ENCODE measurements at places on chromosomes 4 and X.

DNA sequence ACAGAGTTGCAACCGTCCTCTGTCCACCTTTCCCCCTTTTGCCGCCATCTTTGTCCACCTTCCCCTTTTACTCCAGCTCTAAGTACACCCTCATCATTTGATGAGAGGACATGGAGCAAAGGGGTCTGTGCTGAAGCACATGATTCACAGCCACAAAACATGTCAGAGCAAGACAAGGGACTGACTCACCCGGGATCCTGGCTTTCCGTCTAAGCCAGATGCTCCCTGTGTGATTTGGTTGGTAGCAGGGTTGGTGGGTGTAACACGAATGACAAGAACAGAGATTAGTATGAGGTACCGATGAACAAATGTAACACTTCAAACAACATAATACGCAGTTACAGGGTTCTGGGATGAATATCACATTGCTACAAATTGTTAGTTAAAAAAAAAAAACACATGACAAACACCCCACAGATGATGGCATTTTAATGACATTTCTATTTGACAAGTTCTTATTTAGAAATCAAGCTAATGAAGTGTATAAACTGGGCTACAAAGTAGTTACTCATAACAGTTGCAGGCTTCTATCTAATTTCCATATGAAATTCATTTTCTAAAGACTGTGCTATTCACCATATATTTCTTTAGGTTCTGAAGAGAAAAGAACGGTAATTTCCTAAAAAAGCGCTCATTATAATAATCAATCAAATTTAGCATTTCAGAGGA is 71.4 kb upstream of the ETNPPL start:
- DNase-seq, result no peak

DNA sequence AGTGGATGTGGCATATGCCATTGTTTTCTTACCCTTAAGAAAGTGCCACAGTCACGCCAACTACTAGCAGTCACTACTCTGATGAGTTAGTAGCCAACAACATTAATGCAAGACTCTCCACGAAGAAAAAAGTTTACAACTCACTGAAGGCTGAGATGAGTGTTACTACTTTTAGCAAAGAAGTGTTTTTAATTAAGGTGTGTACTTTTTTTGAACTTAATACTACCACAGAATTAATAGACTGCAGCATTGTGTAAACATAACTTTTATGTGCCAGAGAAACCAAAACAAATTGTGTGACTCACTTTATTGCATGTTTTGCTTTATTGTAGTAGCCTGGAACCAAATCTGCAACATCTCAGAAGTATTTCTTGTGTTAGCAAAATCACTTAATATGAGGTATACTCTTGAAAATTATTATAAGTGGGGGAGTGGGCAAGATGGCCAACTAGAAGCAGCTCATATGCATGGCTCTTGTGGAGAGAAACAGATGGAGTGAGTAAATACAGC is 2.2 kb upstream of the UGT2B4 start:
- no peak for DNase-seq

GRCh38 chrX:7414753-7415152 is 266.8 kb upstream of the PUDP start:
- DNase-seq, result no peak

GRCh38 chrX:101813200-101813599 is 118.6 kb downstream of the ZMAT1 start:
- no peak for DNase-seq

- no peak for DNase-seq
Observed at GRCh38 chr4:2830632-2831610, 12.7 kb upstream of the ADD1 start.

GRCh38 chr4:60683357-60683756 is 516.8 kb upstream of the ADGRL3 start:
- DNase-seq, result no peak

DNA sequence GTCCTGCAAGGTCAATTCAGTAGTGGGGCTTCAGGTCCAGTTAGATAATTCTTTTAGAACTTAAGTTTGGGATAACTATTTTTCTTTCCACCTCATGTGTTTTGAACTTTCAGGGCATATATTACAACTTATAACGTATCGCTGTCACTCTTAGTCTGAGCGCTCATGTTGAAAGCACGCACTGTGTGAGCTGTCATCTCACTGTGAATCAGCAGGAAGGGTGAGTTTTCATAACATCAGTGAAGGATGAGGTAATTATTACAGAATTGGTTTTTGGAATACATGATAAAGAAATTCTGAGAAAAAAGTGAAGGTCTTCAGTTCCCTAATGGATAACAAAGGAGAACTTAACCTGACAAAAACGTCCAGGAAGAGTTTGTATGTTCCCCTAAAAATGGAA is 45.1 kb upstream of the SLC4A4 start:
- DNase-seq, result no peak

DNA sequence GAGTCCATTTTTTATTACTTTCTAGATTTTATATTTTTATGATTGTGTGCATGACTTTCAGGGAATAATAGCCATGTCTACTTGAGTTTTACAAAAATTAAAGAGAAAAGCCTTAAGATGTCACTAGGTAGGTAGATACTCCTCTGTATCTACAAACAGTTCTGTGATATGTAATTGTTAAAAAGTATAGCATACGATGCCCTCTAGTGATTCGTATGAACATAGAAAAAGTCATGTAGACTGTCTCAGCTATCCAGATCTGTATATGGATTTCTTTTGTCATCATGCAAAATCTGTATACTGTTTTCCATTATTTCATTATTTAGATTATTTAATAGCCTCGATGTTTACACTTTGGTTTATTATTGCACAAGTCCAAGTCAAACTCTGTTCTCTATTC is 856.6 kb downstream of the CENPC start:
- peak; percentile 54 for DNase-seq

DNA sequence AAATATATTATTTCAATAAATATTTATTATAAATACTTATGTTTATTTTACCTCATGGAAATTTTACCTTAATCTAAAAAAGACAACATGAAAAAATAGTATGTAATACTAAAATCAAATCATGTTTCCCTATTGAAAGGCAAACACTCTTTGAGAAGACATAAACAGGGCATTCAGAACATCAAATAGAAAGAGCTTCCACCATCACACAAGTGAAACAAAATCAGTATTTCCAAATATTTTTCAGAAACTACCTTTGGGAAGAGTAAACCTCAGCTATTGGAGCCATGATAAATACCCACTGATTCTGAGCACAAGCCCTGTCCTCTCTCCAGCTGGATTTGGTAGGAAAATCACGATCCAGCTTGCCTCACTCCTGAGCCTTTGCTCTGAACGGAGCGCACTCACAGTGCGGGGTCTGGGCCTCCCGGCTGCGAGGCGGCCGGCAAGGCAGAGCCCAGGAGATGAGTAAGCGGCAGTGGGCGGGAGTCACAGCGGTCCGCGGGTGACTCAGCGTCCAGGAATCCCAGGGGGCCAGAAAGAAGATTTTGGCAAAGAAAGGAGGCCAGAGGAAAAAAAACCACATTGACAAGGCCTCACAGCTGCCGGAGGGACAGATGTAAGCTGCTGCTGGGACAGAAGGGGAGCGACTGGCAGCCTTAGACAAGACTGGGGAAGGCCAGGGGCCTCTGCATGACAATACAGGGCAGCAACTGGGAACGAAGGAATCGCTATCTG is 14.7 kb upstream of the ANXA5 start:
- DNase-seq, result peak; percentile 74

GRCh38 chr4:7539659-7540058 is 104.9 kb upstream of the PSAPL1 start:
- DNase-seq, result peak; percentile 73

DNA sequence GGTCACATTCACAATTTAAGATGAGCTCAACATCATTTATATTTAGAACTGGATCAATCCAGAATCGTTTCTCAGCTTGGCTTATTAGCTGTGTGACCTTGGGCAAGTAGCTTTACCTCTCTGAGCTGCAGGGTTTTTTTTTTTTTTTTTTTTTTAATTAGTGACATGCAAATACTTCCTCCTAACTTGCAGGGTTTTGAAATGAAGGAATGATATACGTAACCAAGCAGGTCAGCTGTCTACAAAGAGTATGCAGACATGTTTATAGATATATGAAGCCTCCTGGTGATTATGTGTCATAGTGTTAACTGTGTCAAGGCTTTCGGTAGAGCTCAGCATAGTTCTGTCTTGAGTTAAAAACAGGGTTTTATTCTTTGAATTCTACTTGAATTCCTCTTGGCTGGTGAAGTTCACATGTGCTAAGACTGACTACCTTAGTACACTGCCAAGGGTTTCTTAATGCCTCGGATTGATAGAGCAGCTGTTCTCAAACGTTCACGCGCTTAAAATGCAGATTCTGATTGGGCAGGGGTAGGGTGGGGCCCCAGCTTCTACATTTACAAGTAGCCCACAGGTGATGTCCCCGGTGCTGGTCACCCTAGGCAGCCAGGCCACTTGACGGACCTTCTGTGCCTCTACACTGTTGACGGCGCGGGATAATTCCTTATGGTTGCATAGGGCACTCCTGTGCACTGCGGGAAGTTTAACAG is 654 bp upstream of the STS start:
- peak; percentile 35 for DNase-seq

DNA sequence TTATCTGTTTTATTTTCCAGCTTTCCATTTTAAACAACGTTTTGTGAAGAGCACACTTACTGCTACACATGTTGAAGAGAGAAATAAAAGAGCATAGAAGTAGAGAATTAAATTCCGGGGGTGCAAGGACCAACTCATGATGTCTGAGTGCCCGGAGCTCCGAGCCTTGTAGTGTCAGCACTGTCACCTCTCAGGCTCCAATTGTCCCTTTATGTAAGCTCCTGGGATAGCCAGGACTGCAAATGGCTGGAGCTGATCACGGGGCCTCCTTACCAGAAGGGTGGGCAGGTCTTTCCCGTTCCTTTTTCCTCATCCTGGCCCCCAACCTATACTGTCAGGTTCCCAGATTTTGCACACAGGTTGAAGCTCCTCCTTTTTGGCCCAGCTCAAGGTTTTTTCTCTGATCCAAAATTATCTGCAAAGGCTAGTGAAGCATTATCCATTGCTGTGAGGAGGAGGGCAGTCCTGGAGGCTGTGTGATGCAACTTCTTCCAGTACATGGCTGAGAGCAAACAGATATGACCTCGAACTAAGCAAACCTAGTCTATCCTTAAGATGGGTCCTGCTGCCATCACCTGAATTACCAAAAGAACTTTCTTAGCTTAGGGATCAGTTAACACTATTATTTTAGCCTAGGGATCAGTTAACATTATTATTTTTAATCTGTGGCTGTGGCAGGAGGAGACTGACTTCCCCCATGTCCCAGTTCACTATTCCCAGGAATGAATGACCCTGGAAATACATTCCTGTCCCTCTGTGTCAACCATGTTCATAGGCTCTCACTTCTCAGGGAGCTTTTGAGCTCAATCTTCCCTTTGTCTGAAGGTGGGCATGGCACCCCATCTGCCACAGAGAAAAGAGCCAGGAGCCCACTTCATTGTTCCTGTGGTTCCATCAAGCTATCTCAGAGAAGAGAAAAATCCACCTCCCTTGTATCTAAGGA is at the start of gene FGG:
TSS of gene FGG (minus strand) at position 185 of the 943 bp plus-strand sequence. CDS start at position 138, 47 bp downstream.
- DNase-seq, result peak; percentile 42

DNA sequence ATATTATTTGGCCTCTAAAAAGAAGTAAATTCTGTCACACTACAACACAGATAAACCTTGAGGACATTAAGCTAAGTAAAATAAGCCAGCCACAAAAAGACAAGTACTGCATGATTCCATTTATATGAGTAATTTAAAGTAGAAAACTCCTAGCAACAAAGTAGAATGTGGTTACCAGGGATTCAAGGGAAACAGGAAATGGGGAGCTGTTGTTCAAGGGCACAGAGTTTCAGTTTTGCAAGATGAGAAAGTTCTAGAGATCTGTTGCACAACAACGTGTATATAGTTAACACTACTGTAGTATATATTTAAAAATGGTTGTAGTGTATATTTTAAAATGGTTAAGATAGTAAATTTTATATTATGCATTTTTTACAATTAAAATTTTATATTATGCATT is 25.4 kb downstream of the SEC31A start:
- DNase-seq, result no peak

- DNase-seq, result no peak
Observed at GRCh38 chr4:747546-748170, 42.0 kb downstream of the PCGF3 start.

- no peak for DNase-seq
Observed at GRCh38 chrX:44996277-44996676, 123.3 kb downstream of the KDM6A start.

- no peak for DNase-seq
Observed at GRCh38 chr4:183950536-183950935, 45.4 kb downstream of the STOX2 start.

DNA sequence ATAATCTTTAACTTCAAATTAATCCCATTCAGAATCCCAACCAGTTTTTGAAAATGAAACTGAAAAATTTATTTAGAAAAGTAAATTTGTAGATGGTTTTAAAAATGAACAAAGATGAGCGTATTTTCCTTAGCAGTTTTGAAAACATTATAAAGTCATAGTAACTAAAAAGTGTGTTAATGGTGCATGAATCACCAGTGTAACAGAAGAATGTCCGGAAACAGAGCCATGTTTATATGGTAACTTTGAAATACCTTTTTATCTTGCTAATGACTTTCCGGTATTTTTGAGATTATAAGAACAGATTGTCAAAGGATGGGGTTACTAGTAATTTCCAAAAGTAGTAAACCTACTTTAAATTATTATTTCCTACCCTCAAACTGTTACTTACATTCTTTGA is 145.9 kb downstream of the IRS4 start:
- DNase-seq, result no peak

DNA sequence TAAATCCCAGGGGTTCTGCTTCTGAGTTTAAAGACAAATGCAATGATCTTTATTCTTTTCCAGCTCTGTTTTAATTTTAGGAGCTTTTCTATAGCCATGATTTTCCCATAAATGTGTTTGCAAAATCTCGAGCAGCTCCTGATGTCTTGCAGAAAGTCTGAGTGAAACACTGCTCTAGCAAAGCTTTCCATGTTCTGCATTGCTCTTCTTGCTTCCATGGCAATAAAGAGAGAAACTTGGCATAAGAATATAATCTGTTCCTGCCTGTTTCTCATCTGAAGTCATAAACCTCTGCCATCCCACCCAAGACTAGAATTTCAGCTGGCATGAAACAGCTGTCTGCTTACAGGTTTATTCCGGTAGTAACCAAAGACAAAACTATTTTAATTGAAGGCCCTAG is 254.5 kb downstream of the SPRY1 start:
- no peak for DNase-seq

DNA sequence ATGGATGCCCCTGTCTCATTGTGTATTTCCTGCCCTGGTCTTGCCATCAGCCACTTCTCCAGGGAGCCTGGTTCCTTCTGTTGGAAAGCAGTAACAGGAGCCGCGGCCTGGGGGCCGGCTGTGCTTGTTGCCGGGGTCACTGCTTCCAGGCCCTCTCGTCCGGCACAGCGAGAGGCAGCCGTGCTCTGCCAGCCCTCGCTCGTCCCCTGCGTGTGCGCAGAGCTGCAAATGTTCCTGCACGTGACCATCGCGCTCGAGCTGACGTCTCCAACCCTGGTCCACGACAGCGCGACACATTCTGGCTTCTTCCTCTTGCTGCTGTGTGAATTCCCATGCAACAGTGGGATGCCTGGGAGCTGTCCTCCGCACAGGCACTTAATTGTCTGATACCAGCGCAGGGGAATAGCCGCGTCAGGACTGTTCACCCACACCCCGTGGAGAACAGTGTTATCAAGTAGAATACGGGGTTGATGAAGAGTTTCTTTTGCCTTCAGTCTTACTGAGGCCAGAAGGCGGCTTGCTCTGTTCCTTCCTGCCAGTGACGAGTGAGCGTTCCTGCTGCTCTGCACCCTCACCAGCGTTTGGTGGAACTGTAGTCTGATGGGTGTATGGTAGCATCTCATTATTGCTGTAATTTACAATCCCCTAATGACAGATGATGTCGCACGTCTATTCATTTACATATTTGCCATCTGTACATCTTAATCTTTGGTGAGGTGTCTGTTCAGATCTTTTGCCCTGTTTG is 12.3 kb downstream of the PDE6B start:
- DNase-seq, result no peak

GRCh38 chrX:133544115-133544514 is 128.8 kb upstream of the GPC4 start:
- peak; percentile 58 for DNase-seq

Measured in A549 (cell line).